ENCODE measurements at places on chromosomes 12 and 14. TPM values are rescaled to one million over a fixed set of nuclear protein-coding genes. Genes with fewer than 3 reads are reported as not detected.

DNA sequence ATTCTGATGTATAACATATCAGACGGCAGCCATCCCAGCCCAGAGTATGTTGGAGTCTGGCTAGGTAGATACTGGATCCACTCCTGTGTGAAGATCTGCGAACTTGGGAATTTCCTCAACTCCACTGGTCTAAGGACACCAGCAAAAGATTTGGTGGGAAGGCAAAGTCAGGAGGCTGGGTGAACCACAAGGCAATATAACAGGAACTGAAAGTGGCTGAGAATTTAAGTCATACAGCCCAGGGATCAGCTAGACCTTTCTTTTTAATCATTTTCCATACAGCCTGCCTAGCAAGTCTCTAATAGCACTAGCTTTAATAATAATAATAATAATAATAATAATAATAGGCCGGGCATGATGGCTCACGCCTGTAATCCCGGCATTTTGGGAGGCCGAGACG, 34.8 kb downstream of the BRAP start:
- no peak for DNase-seq

- DNase-seq: no peak
Observed at GRCh38 chr14:100889641-100890040, 13.9 kb downstream of the RTL1 start.

DNA sequence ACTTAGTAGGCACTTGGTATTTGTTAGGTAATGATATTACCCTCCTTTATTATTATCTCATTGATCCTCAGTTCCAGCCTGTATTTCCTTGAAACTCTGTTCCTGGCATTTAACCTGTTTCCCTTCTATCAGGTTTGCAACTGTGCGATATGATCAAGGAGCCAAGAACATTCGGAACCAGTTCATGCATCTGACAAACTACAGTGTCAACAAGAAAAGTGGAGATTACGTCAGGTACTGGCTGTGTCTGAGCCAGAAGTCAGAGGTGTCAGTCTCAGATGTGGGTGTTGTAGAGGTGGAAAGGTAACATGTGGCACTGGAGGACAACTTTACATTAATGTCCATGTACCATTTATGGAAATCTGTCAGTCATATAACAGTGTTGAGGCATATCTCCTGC, 56.7 kb downstream of the TTLL5 start:
- no peak for DNase-seq

The TWF1 gene
- total RNA-seq: 179 TPM

The RTN1 gene
- 2.4 TPM for total RNA-seq

GRCh38 chr12:59808317-59808910, 212.6 kb downstream of the SLC16A7 start:
- no peak for DNase-seq

The HOXC4 gene
- total RNA-seq: 2.4 TPM

The GRIP1 gene
- 3.3 TPM for total RNA-seq

The P2RX2 gene
- not detected for total RNA-seq

DNA sequence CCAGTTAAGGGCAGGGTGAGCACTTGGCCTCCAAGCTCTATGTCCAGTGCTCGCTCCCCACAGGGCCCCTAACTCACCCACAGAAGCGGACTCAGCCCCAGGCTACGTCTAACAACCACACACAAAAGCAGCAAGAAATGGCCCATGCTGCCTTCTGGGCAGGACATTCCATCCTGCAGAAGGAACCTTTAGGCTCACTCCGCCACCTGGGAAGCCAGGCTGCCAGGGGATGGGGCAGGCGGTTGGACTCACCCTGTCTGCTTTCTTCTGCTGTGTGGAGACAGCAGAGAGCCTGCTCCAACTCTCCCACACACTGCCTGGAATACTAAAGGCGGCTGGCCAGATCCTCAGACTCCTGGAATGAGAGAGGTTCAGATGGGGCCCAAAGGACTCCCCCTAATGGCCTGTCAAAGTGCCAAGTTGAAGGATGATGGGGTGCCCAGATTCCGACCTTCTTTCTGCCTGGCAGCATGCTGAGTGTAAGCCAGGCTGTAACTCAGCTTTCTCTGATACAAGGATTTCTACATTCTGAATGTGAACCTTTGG, 27.7 kb upstream of the BLTP3B start:
- DNase-seq: no peak
